Lower leg skin (tissue), 4 donors: ENCODE measurements at places on chromosomes 5 and 9. TPM values are rescaled to one million over a fixed set of nuclear protein-coding genes. Genes with fewer than 3 reads are reported as not detected.
A peak's percentile ranks its signal among the peaks of the same experiment; 100 is the strongest.

DNA sequence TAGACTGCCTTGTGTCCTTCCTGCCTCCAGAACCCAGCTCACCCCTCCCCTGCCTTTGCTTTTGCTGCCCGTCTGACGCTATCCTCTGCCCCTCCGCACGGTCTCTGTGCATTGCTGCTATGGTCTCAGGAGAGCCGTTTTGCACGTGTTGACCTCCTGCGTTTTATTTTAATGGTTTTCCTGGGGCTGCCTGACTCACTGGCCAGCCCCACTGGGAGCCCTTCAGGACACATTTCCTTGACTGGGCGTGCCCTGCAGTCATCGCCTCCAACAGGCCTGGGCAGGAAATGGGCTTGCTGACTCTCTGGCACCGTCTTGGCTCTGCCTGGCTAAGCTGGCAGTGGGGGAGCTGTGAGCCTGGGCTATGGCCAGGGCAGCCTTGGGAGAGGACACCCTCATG lies 17.9 kb upstream of the ASS1 start:
- no peak for DNase-seq

- DNase-seq = peak; percentile 83
These were observed 90.6 kb downstream of the PHF2 start for GRCh38 chr9:93667006-93667405.

TMEM174 gene
- total RNA-seq = not detected

ENG gene
- 51.1 TPM for total RNA-seq

CER1 gene
- not detected for total RNA-seq
